ENCODE measurements at places on chromosomes 3 and 15.

DNA sequence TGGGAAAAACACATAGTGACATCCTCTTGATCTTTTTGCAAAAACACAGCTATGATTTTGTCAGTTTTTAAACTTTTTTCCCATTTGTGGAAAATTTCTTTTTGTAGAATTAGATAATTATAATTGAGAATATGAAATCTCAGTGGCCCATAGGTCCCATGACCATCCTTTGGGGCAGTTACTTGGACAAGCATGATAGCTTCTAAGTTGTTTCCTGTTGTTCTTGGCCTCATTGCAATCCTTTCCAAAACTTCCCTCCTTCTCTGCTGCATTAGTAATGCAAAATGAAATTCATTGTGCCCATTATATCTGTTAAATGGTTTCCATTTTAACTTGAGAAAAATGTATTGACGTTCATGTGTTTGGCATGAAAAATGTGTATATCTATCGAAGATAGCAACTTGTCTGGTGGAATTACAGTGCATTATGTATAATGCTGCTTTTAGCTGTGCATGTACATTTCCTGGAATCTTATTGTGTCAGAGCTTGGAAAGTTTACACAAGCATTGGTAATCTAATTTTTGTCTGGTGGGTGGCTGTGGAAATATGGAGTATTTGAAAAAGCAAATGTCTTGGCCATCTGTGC, 70.0 kb downstream of the MDFIC2 start:
- DNase-seq, result no peak

DNA sequence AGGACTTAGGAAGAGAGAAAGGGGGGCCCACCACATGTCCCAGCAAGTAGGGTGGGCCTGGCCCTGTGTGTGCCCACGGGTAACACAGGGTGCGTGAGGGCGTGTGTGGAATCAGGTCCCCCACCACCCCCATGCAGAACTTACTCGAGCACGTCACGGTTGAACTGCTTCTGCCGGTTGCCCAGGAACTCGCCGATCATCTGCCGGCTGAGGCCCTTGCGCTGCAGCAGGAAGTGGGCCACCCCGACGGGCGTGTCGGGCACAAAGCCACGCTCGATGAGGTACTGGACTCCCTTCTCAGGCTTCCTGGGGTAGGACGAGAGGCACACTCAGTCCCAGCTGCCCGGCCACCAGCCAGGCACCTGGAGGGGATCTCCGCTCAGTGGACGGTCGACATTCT, 83.1 kb upstream of the RPL32 start:
- DNase-seq, result no peak

DNA sequence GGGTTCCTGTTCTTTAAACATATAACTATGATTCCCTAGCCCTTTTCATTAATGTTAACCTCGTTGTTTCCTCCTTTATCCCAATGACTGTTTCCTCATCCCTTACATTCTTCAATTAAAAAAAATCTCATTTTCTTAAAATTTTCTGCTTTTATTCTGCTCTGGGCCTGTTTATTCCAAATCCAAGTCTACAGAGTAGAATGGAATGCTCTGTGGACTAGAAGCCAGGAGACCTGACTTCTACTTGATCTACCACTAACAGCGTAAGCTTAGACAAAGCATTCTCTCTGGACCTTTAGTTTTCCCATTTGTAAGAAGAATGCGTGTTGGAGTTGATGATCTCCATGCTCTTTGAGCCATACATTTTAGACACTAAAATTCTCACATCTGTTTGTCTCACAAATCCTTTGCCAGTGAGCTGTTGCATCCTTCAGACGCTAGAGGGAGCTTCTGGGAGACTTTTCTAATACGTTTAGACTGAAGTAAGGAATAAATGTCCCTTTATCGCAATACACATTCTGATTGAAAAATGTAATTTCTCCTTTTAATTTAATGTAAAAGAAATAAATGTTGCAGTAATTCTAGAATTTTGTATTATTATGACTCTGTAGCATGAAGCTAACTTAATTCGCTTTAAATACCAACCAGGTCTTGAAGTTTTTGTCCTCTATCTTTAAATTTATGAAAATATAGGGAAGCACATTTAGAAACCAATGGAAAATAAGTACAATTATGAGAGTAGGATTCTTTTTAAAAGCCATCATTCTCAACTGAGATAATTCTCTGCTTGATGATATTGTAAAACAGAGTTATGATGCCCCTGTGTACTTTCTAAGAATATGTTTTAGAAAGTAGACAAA, 21.7 kb upstream of the GMNC start:
- DNase-seq, result peak; percentile 3

DNA sequence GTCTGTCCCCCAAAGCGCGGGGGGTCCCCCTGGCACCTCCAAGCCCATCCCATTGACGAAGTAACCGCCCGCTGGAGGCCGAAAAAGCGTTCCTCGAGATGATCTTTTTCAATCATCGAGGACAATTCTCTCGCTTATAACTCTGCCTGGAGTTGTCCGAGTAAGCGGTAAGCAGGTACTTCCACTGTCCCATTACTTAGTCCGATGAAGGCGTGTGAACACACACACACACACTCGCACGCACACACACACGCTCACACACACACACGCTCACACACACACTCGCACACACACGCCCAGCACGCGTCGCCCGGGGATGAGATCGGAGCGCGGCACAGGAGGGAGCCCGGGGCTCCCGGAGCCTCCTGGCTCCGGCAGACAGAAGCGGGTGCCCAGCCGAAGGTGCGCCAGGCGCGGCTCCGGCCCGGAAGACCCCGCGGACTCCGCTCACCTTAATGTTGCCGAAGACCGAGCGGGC, 430 bp downstream of the SLCO2A1 start:
- DNase-seq, result no peak

DNA sequence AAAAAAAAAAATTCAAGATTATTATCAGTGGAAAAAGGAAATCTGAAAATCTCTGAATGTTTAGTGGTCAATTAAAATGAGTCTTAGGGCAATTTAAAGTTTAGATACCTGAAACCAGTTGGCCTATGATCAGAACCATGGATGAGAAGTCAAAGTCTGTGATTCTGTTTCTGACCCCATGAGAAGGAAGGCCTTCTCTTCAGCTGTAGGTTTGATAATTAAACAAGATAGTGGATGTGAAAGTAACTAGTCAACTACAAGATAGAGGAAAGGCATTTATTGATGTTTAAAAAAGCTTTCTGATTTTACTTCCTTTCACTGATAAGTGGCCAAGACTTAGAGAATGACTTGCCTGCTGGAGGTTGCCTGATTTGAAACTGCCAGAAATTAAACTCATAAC, 8.7 kb downstream of the PLS1 start:
- DNase-seq, result no peak

- no peak for DNase-seq
These were observed 45.4 kb downstream of the AMOTL2 start for GRCh38 chr3:134328846-134329245.

GRCh38 chr3:63462732-63463131, 184.6 kb downstream of the SYNPR start:
- DNase-seq, result no peak

- DNase-seq, result no peak
These were observed 5.7 kb upstream of the SKOR1 start for GRCh38 chr15:67819636-67820035.

- no peak for DNase-seq
These were observed 110.1 kb downstream of the DNAH12 start for GRCh38 chr3:57434041-57434440.

DNA sequence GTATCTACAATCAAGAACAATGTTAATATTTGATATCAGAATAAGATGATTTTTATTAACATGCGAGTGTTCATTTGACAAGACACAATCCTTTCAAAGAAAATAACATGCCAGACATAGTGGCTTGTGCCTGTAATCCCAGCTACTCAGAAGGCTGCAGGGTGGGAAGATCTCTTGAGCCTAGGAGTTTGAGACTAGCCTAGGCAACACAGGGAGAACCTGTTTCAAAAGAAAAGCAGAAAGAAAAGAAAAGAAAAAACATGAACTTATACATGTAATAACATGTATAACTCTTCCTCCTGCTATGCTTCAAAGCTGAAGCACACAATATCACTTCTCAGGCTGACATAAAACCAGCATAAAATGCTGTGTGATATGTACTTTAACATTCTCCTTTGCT, 253.7 kb downstream of the FOXP1 start:
- DNase-seq, result no peak

DNA sequence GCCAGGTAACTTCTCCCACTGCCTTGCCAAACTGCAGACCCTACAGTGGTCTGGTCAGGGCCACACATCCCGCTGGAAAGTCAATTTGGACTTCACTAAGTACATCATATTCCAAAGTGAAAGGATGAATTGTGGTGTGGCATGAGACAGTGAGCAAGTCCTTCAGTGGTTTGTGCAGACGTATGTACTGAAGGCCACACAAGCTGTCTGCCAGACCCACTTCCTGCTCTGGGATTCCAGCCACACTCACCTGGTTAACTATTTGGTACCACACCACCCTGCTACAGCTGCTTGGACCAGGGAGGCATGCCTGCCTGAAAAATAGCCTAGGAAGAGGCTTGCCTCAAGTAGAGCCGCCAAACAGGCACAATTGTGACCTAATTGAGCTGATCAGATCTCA, 94.1 kb upstream of the STRIT1 start:
- no peak for DNase-seq

- no peak for DNase-seq
These were observed 53.0 kb downstream of the UBR1 start for GRCh38 chr15:43052860-43053259.

DNA sequence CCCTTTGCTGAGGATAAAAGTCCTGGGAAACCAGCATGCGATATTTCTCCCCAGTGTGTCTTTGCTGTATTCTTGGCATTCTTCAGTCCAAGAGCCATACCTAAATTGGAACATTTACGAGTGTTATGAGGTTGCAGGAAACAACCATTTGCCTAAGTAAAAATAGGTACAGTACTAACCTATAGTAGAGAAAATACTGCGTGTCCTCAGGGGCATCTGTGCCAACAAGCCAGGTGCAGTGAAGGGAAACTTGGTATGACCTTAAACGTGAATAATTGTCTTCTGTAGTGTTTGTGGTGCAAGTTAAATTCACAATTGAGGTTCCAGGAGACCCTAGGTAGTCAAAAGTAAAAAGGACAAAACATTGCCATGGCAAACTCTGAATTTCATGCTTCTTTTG, 12.2 kb downstream of the IL5RA start:
- DNase-seq, result no peak

GRCh38 chr3:1971780-1972179, 126.9 kb upstream of the CNTN4 start:
- no peak for DNase-seq

DNA sequence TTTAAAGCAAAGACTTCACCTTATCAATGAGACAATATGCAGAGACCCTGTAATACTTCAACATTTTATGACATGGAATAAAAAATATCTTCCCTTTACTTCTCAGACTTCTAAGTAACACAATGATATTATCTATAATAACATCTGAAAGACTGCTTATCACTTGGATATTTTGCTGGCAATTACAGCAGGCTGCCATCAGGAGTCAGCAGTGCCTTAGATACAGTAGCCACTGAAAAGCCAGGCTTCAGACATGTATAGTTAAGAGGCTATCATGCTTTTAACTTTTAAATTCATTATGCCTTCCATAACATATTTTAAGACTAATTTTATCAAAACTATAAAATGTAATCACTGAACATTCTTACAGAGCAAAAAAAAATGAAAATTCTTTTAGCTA, 227.5 kb downstream of the NEK10 start:
- DNase-seq, result no peak

DNA sequence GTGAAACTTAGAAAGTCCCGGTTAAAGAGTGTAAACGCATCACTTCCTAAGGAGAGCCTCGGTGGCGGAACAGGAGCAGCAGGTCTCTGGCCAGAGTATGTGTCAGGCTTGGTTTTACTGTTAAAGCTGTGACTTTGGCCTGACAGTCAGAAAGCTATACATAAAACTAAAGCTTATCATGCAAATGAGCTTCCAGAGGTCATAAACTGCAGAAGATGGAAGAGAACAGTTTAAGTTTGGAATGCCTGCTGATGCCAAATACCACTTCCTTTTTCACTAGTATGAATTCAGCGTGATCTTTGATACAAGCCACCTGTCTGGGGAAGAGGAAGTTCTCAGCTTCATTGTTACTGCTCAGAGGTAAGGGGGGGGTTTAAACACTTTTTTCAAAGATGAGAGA, 125.1 kb upstream of the CTDSPL start:
- DNase-seq, result no peak

GRCh38 chr3:12643724-12644123, 20.2 kb downstream of the RAF1 start:
- no peak for DNase-seq

DNA sequence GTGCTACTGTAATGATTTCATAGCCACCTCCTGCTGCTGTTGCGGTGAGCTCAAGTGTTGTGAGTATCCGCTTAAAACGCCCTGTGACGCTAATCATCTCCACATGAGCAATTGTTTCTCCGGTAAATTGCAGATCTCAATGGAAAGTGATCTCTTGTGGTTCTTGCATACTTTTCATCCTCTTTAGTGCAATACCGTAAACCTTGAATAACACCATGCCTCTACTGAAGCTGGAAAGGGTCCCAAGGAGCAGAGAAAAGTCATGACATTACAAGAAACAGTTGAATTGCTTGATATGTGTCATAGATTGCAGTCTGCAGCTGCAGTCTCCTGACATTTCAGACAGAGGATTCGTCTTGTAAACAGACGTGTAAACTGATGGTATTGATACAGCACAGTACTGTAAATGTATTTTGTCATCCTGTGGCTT, 6.0 kb upstream of the CEMIP start:
- no peak for DNase-seq

- no peak for DNase-seq
These were observed 39.7 kb upstream of the GLCE start for GRCh38 chr15:69120732-69121131.

DNA sequence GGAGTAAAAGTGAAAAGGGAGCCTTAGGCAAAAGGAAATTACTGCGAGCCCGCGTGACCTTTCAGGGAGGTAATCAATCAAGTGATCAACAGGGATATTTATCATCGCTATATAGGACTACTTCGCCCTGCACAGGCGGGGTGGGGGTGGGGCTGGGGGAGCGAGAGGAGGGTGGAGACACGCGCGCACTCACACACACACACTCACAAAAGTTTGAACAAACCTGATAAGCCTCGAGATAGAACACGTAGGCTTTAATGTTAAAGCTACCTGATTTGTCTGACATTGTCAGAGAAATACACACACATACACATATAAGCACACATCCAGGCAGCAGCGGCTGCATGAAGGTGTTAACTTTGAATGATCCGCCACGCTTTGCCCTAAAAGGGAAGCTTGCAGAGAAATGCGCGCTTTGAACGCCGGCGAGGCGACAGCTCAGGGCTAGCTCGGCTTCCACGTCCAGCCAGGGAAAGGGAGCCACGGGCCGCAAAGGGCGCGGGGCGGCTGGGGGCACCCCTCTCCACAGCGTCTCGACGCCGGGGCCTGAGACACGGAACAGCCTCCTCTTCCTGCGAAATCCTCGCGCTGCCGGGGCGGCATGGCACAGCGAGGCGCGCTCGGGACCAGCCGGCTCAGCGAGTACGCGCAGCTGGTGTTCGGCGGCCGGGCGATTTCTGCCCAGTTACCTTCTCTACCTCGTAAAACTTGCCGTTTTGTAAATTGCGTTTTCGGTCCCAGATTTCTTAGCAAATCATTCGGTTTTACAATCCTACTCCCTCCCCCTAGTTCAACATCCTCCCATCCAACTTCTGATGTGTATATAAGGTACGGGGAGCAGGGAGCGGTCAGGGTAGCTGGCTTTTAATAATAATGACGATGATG, 4.8 kb upstream of the MECOM start:
- no peak for DNase-seq

All from T-helper 1 cell (primary cell).